Anterior cingulate cortex (tissue), 58 donors: ENCODE measurements at places on chromosomes 13 and 19.
A peak's percentile ranks its signal among the peaks of the same experiment; 100 is the strongest.

- DNase-seq, result peak; percentile 79
Measured at GRCh38 chr13:38821770-38822551, 135.1 kb downstream of the FREM2 start.

DNA sequence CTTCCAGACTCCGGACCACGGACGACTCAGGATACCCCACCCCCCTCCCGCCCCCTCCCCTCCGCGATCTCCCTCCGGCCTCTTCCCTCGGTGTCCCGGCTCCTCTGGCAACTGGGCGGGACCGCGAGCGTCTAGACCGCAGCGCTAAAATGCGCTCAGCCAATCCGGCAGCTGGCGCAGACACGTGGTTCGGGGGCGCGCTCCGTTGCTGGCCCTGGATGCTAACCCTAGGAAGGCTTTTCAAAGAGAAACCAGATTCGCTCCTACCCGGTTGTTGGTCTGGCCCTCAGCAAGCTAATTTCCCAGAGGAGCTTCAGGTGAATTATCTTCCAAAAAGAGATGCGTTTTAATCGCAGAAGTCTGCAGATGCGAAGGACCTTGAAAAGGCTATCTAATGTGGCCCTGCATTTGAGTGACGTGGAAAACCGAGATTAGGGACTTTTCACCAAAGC is at the start of gene DZIP1:
DZIP1 (minus strand) TSS at position 106 of the 452 bp plus-strand sequence. CDS start 2,677 bp downstream, outside the sequence.
- peak; percentile 59 for DNase-seq

DNA sequence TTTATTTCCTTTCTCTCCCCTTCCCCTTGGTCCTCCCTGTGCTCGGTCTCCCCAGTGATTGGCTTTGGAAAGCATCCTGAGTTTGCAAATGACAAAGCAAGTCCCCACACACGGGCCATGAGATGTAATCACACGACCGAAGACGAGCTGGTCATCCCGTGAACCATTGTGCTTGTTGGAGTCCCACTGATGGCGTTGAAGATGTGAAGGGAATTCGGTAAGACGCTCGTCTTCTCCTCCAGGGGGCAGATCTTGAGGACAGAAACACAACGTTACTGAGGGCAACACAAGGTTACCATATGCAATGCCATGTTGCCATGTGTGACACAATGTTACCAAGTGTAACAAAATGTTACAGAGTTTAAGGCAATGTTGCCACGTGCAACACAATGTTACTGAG is 42.0 kb upstream of the SLC15A1 start:
- no peak for DNase-seq

DNA sequence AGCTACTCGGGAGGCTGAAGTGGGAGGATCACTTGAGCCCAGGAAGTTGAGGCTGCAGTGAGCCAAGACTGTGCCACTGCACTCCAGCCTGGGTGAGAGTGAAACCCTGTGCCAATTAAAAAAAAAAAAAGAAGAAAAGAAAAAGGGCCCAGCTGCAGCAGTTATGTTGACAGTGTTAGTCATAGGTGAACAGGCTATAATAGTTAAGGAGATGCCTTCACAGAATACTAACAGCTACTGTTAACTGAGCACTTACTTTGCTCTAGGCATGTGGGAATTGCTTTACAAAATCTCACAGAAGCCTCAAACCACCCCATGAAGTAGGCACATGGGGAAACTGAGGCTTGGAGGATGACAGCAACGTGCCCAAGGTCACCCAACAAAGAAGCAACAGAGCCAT is 3.9 kb downstream of the FBXO17 start:
- DNase-seq, result no peak

GRCh38 chr13:113630804-113631203 is 27.2 kb downstream of the ATP4B start:
- no peak for DNase-seq

GRCh38 chr19:54389553-54389952 is 24.8 kb upstream of the LAIR1 start:
- DNase-seq, result no peak
